ENCODE measurements at places on chromosomes 11 and 22.

DNA sequence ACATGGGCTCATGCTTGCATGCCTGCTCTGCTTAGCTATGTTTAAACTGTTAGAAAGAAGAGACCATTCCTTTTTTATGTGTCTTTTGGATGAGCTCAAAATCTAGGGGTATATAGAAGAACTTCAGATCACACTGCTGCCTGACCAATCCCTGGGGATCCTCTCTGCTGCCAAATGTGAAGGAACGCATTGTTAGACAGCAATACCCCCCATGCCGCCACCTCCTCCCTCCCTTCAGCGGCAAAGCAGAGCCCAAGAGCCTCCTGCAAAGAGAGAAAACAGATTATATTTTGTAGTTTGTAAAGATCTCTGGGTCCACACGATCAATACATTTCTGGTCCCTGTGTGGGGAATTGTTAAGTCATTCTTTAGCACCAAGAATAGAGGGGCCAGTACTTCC lies 677.6 kb downstream of the NTM start:
- no peak for DNase-seq

DNA sequence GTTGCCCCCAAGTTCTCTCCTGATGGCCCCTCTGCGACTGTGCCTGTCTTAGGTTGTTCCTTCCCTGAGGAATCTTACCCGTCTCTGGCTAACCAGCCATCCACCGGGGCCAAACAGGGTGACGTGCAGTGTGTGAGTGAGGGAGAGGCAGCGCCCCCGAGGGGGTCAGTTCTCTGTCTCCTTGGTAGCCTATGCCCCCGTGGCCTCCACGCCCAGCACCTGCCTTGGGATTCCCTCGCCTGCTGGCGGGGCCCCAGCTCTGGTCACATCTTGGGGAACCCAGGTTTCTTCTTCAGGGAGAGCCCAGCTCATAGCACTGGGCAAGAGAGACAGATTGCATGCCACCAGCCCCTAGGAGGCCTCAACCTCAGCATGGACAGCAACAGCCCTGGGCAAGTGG lies 5.8 kb downstream of the NXF1 start:
- DNase-seq, result no peak

DNA sequence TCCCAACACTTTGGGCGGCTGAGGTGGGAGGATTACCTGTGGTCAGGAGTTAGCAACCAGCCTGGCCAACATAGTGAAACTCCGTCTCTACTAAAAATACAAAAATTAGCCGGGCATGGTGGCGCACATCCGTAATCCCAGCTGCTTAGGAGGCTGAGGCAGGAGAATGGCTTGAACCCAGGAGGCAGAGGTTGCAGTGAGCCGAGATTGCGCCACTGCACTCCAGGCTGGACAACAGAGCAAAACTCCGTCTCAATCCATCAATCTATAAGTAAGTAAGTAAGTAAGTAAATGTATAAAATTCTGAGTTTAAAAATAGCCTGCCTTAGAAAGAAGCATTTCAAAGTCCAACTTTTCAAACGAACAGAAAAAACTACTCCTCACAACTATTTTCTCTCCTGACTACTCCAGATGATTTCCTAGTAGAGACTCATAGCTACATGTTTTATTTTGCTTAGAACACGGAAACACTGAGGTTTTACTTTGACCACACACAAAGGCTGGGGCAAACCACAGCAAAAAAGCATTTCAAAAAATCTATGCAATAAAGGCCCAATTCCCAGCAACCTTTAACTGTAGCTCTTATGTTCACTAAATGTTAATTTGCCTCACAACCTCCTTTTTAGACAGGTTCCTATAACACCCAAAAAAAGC lies 16.3 kb downstream of the SPTY2D1 start:
- no peak for DNase-seq

DNA sequence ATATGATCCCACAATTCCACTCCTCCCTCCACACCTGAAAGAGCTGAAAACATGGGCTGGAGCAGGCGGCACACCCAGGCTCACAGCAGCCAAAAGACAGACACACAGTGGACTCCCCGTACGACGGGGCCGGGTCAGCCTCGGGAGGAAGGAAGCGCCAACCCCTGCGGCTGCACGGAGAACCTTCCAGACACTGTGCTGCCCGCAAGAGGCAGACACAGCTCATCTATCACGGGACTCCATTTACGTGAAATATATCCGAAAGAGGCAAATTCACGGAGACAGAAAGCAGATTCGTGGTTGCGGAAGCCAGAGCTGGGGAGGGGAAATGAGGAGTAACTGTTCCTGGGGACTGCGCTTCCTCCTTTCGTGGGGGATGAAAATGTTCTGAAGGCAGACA lies 165.0 kb downstream of the BRD1 start:
- DNase-seq, result peak; percentile 28

DNA sequence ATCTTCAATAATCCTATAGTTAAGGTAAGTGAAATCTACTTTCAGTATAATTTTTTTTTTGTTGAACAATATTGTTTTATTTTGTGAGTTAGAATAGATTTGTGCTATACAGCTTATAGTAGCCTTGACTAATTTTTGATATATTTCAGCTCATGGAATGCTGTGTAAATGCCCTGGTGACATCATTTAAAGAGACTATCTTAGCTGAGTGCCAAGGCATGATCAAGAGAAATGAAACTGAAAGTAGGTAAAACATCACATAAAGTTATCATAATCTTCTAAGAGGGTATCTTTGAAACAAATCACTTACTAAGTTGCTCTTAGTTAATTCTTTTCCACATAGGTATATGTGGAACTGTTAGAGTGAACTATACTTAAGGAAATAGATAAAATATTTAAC lies 51.4 kb upstream of the ACAT1 start:
- no peak for DNase-seq

- no peak for DNase-seq
These were observed 227.1 kb downstream of the CEP164 start for GRCh38 chr11:117554601-117555333.

- DNase-seq, result no peak
These were observed 38.1 kb upstream of the POU2AF1 start for GRCh38 chr11:111417011-111417765.

GRCh38 chr11:36385121-36385970 lies 89.3 kb downstream of the PRR5L start:
- no peak for DNase-seq

- no peak for DNase-seq
These were observed 22.9 kb downstream of the USH1C start for GRCh38 chr11:17521106-17521900.

- DNase-seq, result no peak
These were observed 13.9 kb downstream of the APOBEC3H start for GRCh38 chr22:39110631-39111561.

All from lower lobe of right lung (tissue), 2 donors.